ENCODE measurements at places on chromosomes 11 and 22. TPM values are rescaled to one million over a fixed set of nuclear protein-coding genes. Genes with fewer than 3 reads are reported as not detected.

DNA sequence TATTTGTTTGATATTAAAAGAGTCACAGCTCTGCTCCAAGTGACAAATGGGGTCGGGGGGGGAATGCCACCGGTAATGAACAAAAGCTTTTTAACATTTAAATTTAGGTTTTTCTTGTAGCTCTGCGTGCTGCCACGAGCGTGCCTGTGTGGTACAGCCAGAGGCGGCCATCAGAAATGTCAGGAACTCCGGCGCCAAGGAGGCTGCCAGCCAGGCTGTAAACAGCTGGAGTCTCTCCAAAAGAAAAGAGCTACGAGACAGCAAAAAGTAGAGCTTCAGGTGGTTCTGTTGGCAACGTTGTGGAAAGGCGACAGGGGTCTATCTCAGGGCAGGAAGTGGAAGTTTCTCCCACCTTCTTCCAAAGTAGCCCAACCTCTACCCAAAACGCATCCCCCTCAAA is 532.8 kb downstream of the OPCML start:
- DNase-seq, result no peak

DNA sequence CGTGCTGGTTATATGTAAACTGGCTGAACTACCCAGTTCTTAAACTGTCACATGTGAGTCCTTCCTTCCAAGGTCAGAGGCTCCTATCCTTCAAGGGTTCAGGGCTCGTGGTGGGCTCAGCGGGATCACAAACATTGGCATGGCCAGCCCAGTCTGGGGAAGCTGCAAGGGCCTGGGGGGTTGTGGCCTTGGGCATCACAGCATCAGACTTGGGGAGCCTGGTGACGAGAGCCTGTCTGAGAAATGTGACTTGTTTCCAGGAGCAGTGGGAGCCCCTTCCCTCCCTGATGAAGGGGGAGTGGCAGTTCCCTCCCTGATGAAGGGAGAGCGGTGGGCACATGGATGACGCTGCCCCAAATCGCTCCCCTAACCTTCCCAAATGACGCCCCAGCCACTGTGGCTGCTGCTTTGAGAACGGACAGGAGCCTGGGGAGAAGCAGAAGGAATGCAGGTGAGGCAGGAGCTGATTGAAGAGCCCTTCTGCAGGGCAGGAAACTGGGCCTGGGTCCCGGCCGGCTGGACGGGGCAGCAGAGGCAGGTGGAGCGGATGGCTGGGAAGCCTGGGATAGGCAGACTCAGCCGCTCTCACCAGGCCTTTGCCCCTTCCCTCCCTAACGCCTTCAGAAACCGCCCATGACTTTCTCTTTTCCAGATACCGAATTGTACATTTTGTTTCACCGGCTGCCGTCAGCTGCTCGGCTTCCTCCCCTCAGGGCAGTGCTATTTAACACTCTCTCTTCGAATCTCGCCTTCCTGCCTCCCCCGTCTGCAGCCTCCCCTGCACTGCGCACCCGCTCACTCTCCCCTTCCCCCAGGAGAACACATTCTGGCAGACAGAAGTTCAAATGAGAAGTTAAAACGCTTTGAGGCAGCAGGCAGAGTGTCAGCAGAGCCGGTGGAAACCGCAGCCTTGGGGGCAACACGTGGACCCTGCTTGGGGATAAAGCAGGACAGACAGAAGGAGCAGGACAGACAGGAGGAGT is 1486.7 kb downstream of the BRD1 start:
- DNase-seq, result no peak

- no peak for DNase-seq
Observed at GRCh38 chr11:86158704-86159580, 85.6 kb upstream of the EED start.

DNA sequence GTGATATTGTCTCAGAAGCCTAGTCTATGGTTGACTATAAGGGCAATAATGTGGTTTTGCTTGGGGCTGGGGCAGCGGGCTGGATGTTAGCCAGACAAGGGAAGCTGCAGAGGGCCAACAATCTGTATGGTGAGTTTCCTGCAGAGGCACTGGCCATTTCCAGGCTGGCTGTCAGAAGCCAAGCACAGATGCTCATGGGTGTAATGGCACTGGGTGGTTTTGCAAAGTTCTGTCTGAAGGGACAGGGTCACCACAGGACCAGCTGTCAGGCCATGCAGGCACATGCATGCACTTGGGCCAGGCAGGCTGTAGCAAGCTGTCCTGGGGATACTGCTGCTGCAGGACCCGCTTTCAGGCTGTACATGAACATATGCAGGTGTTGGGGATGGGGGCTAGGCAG is 41.7 kb upstream of the MUC15 start:
- DNase-seq, result no peak

DNA sequence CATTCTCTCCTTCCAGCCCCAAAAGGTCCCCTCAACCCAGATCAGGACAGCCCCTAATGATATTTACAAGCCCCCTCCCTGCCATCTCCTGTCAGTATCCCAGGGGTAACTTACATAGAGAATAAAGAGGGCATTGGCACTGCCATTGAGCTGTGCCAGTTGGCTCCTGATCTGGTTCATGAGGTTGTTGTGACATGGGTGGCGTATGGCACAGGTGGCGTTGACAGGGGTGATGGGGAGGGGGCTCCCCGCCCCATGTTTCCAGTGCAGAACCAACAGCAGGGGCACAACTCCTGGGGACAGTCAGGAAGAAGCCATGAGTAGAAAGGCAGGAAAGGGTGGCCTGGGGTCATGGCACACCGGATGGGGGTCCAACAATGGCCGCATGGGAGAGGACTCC is 1.9 kb downstream of the LIF start:
- DNase-seq, result no peak

GRCh38 chr22:38162881-38163843 is 18.5 kb downstream of the PLA2G6 start:
- no peak for DNase-seq

GRCh38 chr11:131817687-131818188 is 447.3 kb downstream of the NTM start:
- DNase-seq, result no peak

- no peak for DNase-seq
Observed at GRCh38 chr22:37371491-37371890, 55.8 kb downstream of the ELFN2 start.

DNA sequence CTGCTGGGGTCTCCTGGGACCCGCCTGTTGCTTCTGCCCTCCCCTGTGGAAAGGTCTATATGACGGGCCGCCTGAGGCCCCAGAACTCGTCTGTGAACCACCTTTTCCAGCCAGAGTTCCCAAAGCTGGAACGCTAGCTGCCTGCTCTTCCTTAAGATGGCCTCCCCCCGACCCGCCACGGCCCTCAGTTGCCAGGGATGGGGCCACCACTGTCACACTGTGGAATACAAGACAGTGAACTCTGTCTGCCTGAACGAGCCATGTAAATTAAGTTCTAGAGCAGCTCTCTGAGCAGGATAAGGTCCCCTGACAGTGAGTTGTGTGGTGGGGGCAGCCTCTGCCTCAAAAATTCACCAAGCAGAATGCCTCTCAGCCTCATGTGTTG is 10.3 kb downstream of the CHADL start:
- DNase-seq, result no peak

DNA sequence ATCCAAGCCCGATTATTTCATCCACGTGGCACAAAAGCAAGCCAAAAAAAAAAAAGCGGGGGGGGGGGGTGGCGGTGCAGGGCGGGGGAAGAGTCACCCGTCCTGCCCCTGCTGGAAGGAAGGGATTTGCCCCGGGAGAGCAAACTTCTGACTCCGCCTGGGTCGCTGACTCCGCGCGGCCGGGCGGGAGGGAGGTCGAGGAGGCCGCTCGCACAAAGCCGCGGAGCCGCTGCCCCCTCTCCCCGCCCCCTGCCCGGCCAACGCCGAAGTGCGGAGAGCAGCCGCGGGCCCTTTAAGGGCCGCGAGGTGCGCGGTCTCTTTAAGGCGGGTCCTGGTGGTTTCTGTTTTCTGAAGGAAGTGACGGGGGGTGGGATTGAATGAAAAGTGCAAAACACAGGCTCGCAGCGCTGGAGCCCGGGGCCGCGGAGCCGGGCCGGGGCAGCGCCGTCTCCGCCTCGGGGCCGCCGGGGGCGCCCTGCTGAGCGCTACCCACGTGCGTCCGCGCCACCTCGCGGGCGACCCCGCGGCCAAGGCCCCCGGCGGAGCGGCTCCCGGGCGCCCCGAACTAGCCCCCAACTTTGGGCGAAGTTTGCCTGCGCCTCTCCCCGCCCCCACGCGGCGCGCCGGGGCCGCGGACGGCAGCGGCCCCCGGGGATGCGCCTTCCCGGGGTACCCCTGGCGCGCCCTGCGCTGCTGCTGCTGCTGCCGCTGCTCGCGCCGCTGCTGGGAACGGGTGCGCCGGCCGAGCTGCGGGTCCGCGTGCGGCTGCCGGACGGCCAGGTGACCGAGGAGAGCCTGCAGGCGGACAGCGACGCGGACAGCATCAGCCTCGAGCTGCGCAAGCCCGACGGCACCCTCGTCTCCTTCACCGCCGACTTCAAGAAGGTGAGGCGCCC is at the start of gene OAF:
TSS of gene OAF (plus strand) at position 407 of the 896 bp plus-strand sequence. CDS start at position 655, 248 bp downstream.
- peak; percentile 83 for DNase-seq

DNA sequence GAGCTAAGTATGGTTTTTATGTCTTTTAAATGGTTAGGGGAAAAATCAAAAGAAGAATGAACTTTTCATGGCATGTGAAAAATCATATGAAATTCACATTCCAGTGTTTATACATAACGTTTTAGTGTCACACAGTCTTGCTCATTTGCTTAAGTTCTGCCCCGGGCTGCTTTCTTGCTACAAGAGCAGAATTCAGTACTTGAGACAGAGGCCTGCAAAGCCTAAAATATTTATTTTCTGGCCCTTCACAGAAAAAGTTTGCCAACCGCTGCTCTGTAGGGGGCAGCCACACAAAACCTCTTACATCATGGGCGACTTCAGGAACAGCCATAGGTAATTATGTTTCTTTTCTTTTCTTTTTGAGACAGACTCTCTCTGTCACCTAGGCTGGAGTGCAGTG is 1.0 kb upstream of the ATG2A start:
- peak; percentile 40 for DNase-seq

DNA sequence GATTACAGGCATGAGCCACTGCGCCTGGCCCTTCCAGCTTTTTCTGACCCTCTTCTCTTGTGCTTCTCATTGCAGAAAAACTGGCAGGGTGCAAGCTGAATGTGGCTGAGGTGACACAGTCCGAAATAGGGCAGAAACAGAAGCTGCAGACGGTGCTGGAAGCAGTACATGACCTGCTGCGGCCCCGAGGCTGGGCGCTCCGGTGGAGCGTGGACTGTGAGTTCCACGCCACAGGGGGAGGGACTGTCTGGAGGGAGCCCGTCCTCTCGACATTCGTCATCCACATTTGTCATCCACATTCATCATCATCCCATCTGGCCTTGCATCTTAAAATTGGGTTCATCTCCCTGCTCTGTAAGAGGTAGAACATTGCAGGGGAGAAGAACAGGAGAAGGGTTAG is 49.3 kb upstream of the PARVG start:
- DNase-seq, result no peak

DNA sequence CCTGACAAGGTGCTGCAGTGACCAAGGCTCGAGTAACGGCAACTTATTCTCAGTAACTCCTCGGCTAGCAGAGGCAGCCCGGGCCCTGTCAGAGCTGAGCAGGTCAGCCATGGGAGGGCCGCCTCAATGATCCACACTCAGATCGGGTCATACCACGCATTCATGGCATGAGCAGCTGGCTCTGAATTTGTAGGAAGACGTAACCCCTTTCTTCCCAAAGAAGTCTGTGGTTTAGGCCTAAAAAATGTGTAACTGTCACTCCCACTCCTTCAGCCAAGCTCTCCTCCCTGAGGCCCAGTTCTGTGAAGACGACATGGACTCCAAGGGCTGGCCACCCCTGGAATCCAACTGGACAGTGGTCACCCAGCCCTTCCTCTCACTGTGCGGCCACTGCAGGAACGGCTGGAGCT is 30.0 kb downstream of the PPP2R1B start:
- no peak for DNase-seq

- no peak for DNase-seq
Observed at GRCh38 chr11:118056806-118057205, 20.1 kb upstream of the TMPRSS4 start.

- no peak for DNase-seq
Observed at GRCh38 chr11:63146581-63146980, 2.6 kb upstream of the SLC22A24 start.

DNA sequence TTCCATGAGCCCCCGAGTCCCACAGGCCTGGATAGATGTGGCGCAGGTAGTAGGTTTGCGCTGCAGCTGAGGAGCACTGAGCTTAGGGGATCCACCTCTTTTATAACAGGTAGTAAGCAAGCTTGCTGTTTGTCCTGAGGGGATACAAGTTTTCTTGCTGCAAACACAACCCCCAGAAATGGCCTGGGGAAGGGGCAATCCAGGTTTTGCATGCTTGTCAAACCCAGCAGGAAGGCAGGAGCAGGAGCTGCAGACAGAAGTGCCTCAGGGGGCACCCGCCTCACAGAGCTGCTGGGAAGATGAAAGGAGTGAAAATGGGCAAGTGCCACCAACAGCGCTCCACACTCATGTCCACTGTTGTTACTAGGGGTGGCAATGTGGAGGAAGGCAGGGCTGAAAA is 18.5 kb downstream of the APOL5 start:
- no peak for DNase-seq

DNA sequence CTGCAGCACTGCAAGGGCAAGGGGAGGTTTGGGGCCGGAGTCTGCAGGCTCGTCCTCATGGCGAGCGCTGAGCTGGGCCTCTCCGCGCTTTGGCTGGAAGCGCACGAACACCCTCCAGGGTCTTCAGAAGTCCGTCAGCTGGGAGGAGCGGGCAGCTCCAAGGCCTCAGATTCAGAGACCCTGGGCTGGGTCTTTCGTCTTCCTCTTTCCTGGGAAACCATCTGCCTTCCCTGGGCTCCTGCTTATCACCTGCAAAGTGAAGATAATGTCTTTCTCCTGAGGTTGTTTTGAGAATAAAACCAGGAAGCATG is 525.6 kb downstream of the BRD1 start:
- no peak for DNase-seq

DNA sequence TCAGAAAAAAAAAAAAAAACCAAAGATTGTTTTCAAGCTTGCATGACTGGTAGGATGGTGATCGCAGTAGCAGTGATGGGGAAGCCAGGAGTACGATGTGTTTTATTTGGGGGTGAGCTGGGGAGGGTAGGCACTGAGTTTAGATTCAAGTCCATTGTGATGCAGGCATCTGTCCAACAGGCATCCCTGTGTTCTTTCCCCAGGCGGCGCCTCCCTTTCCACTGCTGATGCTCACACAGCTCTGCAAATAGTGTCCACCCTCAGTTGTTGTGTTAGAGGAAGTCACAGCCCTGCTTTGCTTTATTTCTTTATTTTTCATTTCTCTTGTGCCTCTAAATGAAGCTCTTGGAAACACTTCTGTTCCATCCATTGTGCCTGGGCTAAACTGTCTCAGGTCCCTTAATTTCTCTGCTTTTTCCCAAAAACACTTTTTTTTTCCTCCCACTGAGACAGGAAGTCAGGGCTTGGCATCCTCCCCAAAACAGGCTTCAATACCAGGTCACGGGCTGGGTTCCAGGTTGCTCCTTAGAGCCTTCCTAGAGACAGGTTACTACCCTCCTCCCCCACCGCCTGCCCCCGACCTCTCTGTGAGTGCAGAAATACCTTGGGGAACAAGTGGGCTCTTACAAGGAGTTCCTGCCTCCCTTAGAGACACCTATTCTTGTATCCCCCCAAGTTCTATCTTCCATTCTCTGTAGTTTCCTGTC is 38.6 kb upstream of the HSPA8 start:
- DNase-seq, result no peak

GRCh38 chr11:67404515-67405195 is 772 bp downstream of the TBC1D10C start:
- peak; percentile 79 for DNase-seq

Gene MRGPRE
- not detected for total RNA-seq

Gene MYRF
- total RNA-seq, result 2.8 TPM

Gene BSX
- total RNA-seq, result not detected

Gene KCNJ1
- total RNA-seq, result not detected

Gene C11orf68
- total RNA-seq, result 28.5 TPM

Gene KCNJ4
- total RNA-seq, result not detected

Gene PIK3IP1
- 13.2 TPM for total RNA-seq

Gene SLC43A3
- total RNA-seq, result 103 TPM

Gene OR51M1
- total RNA-seq, result not detected

Gene POU2AF2
- not detected for total RNA-seq

Gene NNMT
- total RNA-seq, result not detected
